Heart right ventricle (tissue), 16 donors: ENCODE measurements at places on chromosomes 7 and 10. TPM values are rescaled to one million over a fixed set of nuclear protein-coding genes. Genes with fewer than 3 reads are reported as not detected.

CALU gene
- 316 TPM for total RNA-seq

GRCh38 chr10:67794909-67795460 is 43.0 kb downstream of the DNAJC12 start:
- DNase-seq: no peak

- DNase-seq: no peak
These were observed 61.5 kb upstream of the FERD3L start for GRCh38 chr7:19206721-19207120.

- no peak for DNase-seq
These were observed 146.5 kb downstream of the TMEM178B start for GRCh38 chr7:141220263-141220880.

GRCh38 chr10:69269761-69270160 is 8.5 kb upstream of the HK1 start:
- no peak for DNase-seq

- no peak for DNase-seq
These were observed 40.7 kb upstream of the LEP start for GRCh38 chr7:128200376-128200775.

ARHGEF5 gene
- 2.4 TPM for total RNA-seq
